Stimulated activated CD4-positive, alpha-beta T cell treated with anti-CD3 and anti-CD28 coated beads, TNF-alpha, amount 100 ng/mL, for 4 hours (primary cell): ENCODE measurements at places on chromosomes 7 and 10.

DNA sequence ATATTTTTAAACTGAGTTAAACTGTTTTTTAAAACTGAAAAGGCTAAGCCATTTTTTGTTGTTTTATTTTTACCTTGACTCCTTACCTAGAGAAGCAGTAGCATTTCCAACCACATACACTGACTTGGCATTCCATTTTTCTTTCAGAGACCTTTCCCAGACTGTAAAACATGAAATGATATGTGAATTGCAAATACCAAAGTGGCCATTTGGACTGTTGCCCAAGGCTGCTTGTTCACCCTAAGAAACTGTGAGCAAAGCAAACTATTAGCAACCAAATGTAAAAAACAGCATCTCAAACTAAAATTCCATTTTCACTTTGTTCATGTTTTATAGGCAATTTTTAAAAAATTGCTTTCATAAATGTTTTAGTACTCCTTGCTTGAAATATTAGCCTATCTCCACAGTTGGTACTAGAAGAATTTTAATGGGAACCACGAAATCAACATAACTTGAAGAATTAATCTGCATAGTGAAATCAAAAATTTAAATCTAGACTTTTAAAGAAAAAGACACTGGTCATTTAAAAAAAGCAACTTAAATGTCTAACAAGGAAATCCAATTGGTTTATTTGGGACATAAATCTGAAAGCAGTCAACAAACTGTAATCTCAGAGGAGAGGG, 10.8 kb downstream of the UROS start:
- no peak for DNase-seq

DNA sequence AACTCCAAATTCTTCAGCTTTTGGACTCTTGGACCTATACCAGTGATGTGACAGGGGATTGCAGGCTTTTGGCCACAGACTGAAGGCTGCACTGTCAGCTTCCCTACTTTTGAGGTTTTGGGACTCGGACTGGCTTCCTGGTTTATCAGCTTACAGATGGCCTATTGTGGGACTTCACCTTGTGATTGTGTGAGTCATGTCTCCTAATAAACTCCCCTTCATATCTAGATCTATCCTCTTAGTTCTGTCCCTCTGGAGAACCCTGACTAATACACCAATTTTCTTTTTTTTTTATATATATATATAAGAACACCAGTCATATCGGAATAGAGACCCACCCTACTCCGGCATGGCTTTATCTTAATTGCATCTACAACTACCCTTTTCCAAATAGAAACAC, 166.8 kb downstream of the ETV1 start:
- no peak for DNase-seq

GRCh38 chr7:128030654-128031611, at the start of gene LRRC4:
LRRC4 (minus strand) TSS chr7:128031437; CDS start chr7:128030640, 797 bp downstream.
- DNase-seq, result no peak

DNA sequence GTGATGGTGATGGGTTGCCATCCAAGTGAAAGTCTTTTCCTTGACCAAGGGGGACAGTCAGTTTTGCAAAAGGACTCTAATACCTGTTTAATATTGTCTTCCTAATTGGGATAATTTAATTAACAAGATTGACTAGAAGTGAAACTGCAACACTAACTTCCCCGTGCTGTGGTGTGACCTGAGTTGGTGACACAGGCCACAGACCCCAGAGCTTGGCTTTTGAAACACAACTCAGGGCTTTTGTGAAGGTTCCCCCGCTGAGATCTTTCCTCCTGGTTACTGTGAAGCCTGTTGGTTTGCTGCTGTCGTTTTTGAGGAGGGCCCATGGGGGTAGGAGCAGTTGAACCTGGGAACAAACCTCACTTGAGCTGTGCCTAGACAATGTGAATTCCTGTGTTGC, 6.9 kb downstream of the PPIF start:
- no peak for DNase-seq

GRCh38 chr7:40761762-40762560, 627.2 kb downstream of the SUGCT start:
- no peak for DNase-seq

GRCh38 chr7:1095621-1096155, 7.8 kb downstream of the GPER1 start:
- no peak for DNase-seq

GRCh38 chr10:71052076-71052660, 160.2 kb upstream of the UNC5B start:
- no peak for DNase-seq

GRCh38 chr7:91243591-91244301, 20.5 kb upstream of the FZD1 start:
- no peak for DNase-seq

GRCh38 chr7:116209561-116210070, 723 bp upstream of the TES start:
- no peak for DNase-seq

- DNase-seq, result no peak
These were observed 225.2 kb downstream of the ZWINT start for GRCh38 chr10:56135828-56136227.

GRCh38 chr10:85761906-85762445, 604.6 kb downstream of the GRID1 start:
- no peak for DNase-seq

DNA sequence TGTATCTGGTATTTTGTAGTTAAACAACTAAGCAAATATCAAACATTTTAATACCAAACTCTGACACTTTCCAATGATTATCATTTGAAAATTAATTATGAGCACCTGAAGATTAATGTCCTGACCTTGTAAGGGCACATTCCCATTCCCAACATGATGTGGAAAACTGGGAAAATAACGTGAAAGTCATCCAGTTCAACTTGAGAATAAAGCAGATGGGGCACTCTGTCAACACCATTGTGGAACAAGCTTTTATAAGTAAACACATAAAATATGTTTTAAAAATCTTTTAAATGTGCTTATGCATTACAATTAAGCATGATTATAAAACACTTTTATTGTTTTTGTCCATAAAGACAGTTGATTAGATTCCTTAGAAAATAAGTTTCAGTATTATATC, 14.1 kb downstream of the STEAP2 start:
- no peak for DNase-seq

- no peak for DNase-seq
These were observed 1.5 kb upstream of the RALA start for GRCh38 chr7:39621784-39622411.

- no peak for DNase-seq
These were observed 16.5 kb upstream of the TRIM8 start for GRCh38 chr10:102627736-102628293.

DNA sequence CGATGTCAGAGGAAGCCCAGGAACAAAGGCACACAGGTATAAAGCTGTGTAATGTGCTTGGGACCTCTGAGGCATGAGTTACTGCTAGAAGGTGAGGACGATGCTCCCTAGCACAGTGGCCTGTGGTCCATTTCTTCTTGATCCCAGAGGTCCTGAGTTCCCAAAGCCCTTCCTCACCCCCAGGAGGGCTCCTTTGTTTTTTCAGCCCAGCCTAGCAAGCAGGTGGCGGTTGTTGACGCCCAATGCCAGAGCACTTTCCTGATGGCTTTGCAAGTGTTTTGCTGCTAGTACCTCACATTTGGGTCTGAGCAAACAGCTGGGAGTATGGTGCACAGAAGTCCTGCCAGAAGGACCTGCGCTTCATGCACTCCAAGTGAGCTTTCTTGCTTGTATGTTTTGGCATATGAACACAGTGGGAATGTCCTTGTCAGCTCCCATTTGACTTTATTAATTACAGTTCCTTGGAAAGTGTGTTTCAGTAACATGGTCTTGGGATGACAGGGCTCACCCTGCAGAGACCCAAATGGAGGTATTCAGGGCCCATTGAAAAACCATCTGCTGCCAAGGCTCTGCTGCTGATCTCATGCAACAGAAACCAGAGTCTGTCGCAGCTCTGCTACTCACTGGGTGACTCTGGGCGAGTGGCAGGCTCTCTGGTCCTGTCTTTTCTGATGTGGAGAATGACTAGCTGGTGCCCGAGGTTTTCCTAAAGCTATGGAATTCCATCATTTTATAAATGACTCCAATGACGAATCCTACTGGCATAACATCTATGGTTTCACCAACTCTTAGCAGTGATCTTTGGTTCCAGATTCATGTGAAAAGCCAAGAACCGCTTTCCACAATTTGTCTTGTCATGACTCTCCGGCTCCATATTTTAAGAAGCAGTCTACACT, 134.9 kb downstream of the ARID5B start:
- DNase-seq, result no peak

- no peak for DNase-seq
These were observed 283.7 kb downstream of the MALRD1 start for GRCh38 chr10:19332304-19332703.

- DNase-seq, result no peak
These were observed 298.7 kb downstream of the ZEB1 start for GRCh38 chr10:31617757-31618156.

GRCh38 chr7:2072042-2072441, 160.7 kb downstream of the MAD1L1 start:
- DNase-seq, result no peak

GRCh38 chr7:55504093-55504859, 68.0 kb downstream of the VOPP1 start:
- DNase-seq, result no peak

- no peak for DNase-seq
These were observed 51.4 kb upstream of the SCIN start for GRCh38 chr7:12518920-12519681.

GRCh38 chr7:1175967-1176851, 16.2 kb upstream of the ZFAND2A start:
- DNase-seq, result peak; percentile 64

DNA sequence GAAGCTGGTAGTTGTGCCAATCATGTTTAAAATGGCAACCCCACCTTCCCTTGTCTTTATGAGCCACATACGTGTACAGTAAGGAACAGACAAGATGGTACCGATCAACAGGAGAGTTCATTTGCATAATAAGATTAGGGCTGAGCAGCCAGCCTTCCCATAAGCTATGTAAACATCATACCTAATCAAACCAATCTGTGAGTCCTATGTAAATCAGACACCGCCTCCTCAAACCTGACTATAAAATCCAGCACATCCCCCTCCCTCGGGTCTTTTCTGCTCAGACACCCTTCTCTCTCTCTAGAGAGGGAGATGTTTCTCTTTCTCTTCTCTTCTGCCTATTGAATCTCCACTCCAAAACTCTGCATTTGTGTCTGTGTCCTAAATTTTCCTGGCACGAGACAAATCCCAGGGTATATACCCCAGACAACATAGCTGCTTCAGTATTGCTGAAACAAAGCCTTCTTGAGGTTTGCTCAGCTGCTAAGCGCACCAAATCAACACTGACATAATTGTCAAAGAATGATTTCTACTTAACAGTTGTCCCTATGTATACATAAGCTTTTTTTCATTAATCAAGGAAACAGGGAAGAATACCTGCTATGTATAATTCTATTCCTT, 279.2 kb downstream of the THSD7A start:
- DNase-seq, result no peak

GRCh38 chr7:129263168-129263567, 38.3 kb downstream of the AHCYL2 start:
- DNase-seq, result no peak

DNA sequence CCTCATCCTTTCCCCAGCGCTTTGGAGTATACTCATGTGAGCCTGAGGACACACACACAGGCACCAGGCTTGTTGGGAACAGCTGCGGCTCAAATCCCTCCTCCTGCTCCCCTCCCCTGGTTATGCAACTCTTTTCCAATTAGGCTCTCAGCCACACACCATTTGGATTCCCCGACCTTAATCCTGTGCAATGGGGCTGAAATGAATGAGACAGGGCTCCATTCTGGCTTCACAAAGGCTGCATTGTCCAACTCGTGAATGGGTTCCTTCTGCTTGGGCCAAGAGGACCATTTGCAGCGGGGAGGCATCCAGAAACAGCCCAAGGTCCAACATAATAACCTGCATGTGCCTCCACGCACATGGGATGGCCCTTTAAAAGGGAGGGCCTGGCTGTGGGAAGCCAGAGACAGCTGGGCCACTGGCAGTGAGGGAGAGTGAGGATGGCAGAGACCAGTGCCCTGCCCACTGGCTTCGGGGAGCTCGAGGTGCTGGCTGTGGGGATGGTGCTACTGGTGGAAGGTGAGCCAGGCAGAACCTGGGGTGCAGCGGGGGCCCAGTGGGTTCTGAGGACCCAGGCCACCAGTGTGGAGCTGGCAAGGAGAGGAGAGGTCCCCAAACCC, at the start of gene RGR:
Gene RGR, plus strand, starts transcription at position 403 of the 620 bp plus-strand sequence. Its CDS starts 38 bp downstream, at position 441.
- no peak for DNase-seq

GRCh38 chr10:132606536-132607316, 69.1 kb downstream of the INPP5A start:
- no peak for DNase-seq

DNA sequence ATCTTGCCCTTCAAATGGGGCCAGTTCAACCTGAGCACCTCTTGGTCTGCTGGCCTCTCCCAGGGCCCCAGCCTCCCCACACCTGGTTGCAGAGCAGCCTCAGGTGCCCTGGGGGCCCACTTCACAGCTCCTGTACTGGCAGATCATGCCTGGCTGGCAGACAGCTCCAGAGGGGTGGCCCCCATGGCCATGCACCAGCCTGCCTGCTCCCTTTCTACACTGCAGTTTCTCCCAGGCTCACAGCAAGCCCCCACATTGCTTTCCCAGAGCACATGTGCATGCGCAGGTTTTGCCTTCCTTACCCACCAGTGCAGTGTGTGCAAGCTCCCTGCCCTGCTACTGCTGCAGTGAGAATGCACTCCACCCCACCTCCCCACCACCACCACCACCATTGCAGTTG, 9.8 kb upstream of the MIOS start:
- no peak for DNase-seq

DNA sequence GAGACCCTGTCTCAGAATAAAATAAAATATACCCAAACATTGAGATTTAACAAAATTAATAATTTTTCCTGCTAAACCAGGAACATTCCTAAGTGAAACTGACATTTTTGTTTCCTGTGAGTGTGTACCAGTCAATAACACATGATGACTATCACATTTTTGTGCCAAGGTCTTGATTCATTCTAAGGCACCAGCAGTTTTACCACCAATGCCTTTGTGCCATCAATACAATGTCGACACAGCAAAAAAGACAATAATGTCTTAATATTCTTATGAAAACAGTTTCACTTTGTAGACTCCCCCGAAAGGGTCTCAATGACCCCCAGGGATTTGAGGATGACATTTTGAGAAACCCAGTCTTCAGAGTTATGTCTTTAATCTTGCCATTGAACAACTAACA, 7.2 kb upstream of the CADPS2 start:
- DNase-seq, result no peak

- DNase-seq, result no peak
These were observed 8.3 kb downstream of the ALKBH4 start for GRCh38 chr7:102456327-102456726.

GRCh38 chr7:24656608-24657007, 83.4 kb downstream of the PALS2 start:
- DNase-seq, result no peak

DNA sequence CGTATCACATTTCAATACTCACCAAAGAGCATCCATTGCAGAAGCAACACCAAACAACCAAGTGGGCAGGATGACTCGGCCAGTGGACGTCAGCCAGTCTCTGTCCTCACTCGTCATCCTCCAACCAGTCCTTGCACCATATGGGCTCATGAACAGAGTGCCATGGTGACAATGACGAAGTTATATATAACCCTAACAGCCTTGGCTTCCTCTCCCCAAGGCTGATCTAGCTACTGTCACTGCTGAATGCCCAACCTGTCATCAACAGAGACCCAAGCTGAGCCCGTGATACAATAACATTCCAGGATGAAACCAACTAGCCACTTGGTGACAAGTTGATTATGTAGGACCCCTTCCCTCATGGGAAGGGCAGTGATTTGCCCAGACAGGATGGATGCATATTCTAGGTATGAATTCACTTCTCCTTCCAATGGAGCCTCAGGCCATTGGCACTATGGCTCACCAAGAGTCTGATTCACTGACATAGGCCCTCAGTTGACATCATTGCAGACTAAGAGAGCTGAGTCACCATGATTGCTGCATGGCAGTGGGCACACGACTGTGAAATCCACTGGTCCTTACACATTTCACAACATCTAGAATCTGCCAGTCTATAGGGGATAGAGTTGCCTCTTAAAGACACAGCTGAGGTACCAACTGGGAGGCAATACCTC, 26.3 kb upstream of the PPIF start:
- DNase-seq, result no peak
